ENCODE measurements at places on chromosomes 6 and 20.

DNA sequence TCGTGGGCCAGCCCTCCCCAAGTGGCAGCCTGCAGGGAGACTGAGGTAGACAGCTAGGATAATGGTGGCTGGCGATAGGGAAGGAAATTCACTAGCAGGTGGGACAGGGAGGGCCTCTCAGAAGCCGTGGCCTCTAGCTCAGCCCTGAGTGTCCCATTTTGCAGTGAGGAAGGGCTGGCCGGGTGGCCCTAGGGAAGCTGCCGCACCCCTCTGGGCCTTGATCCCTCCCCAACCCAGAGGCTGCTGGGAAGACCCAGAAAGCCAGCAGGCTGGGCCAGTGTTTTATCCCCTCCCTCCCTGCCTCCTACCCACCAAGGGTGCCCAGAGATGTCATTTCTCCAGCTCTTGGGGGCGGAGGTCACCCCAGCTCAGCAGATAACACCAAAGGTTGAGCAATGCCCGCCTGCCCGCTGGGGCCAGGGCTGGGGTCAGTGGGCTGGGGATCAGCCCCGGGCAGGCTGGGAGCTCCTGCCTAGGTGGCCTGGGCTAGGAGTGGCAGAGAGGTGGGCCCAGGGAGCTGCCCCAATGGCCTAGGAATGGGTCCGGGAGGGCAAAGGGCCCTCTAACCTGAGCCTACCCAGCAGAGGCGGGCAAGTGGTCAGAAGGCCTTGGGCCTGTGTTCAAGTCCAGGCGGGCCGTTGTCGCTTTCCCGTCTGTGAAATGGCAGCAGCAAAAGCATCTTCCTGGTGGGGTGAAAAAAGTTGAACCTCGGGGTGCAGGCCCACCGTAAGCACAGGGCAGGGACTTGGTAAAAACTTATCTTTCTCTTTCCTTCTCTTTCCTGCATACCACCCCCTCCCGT is 1.6 kb upstream of the CEBPB start:
- DNase-seq = no peak

DNA sequence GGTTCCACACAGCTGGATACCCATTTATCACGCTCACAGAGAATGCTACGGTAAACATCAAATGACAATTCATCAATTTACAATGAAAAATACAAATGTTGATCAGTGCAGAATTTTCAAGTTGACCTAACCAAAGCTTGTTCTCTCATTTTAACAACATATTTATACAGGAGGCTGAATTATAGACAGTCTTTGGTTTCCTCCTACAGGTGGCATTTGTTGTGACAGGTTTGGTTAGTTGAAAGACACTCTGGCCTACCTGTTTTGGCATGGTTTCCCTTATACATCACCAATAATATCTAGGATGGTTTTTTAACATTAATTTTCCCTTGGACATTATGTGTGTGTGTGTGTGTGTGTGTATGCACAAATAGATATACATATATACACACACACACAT is 642.5 kb upstream of the MMS22L start:
- DNase-seq = no peak

DNA sequence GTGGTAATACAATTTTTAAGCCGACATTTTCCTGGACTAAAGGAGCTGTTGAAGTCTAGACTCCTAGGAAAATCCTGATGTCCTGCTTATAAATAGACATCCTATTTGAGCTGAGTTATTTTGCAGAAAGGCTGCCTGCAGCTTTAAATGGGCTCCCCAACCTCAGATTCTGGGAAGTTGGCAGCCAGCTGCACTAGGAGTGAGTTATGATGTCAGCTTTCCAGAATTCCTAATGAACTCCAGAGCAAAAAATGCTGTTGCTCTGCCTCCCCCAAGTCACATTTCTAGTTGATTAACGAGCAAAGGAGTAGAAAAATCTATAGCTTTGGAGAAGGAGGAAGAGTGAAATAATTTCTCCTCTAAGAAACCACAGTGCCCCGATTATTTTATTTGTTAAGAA is 346.3 kb upstream of the SULF2 start:
- DNase-seq = peak; percentile 16

GRCh38 chr6:110355727-110356126 is 2.4 kb downstream of the METTL24 start:
- DNase-seq = no peak

GRCh38 chr6:117143647-117144046 is 121.7 kb upstream of the VGLL2 start:
- DNase-seq = no peak

DNA sequence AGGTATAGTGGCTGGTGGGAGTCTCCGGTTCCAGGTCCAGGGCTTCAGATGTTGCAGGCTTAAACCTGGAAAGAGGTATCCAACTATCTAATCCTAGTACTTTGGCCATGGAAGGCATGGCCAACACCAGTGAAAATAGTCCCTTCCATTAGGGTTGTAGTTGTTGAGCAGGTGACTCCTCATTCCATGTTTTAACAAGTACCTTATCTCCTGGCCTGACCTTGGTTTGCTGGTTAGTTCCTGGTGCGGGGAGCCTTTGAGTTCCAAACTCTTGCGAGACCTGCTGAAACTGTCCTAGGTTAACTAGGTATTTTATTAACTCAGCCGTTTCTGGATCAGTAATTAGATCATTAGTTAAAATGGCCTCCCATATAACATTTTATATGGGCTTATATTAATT is 165.1 kb upstream of the PROKR2 start:
- no peak for DNase-seq

DNA sequence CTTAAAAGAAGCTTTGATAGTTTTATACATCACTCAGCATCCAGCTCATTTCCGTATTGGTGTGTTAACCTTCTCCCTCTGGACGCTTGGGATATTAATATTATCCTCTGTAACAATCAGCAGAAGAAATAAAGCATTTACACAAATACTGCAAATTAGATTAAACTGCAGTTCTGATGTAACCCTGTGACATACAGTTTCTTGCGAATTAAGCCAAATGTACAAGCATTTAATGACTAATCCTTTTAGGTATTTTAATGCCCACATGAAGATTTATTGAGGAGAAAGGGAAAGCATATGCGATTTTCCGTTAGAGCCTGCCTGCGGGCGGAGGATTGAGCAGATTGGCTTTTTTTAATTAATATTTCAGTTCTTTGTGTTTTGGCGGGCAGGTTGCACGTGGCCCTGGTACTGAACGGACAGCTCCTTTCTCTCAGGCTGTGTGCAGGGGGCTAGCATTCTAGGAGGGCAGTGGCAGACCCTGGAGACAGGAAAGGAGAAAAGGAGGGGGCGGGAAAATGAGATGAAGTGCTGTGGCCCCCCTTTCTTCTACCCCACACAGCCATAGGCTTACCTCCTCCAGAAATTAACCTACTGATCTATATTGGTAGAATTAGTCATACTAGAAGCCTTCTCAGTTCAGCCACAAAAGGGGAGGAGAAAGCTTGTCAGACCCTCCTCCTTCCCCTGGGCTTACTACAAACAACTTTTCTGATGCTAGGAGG is 14.1 kb upstream of the TFAP2D start:
- no peak for DNase-seq

GRCh38 chr6:15533379-15534026 is 129.3 kb downstream of the DTNBP1 start:
- DNase-seq = no peak

GRCh38 chr6:79045966-79046365 is 32.1 kb downstream of the PHIP start:
- DNase-seq = no peak

DNA sequence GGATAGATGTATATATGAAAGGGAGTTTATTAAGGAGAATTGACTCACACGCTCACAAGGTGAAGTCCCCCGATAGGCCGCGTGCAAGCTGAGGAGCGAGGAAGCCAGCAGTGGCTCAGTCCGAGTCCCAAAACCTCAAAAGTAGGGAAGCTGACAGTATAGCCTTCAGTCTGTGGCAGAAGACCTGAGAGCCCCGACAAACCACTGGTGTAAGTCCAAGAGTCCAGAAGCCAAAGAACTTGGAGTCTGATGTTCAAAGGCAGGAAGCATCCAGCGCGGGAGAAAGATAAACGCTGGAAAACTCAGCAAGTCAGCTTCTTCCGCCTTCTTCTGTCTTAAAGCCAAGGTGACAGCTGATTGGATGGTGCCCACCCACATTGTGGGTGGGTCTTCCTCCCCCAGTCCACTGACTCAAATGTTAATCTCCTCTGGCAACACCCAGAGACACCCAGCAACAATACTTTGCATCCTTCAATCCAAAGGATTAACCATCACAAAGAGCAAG is 102.6 kb upstream of the GJE1 start:
- DNase-seq = no peak

All from AG09319 (cell line).